Right cardiac atrium (tissue), 5 donors: ENCODE measurements at places on chromosomes 3 and 15. TPM values are rescaled to one million over a fixed set of nuclear protein-coding genes. Genes with fewer than 3 reads are reported as not detected.

DNA sequence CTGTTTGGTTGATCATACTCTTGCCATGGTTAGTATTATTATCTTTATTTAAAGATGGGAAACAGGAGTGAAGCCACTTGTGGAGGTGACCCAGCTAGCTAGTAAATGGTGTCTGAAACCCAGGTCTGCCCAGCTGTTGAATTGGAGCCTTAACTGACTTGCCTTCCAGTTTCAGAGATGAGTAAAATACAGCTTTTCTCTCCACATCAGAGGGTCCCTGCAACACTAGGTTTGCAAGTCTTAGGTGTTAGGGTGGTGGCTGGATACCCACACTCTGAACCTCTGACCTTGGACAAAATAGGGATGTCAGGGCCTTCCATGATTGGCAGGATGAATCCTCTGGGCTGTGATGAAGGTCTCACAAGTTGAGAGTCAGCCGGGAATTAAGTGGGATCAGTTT lies 4.1 kb downstream of the FLNB start:
- no peak for DNase-seq

The XCR1 gene
- total RNA-seq, result not detected

DNA sequence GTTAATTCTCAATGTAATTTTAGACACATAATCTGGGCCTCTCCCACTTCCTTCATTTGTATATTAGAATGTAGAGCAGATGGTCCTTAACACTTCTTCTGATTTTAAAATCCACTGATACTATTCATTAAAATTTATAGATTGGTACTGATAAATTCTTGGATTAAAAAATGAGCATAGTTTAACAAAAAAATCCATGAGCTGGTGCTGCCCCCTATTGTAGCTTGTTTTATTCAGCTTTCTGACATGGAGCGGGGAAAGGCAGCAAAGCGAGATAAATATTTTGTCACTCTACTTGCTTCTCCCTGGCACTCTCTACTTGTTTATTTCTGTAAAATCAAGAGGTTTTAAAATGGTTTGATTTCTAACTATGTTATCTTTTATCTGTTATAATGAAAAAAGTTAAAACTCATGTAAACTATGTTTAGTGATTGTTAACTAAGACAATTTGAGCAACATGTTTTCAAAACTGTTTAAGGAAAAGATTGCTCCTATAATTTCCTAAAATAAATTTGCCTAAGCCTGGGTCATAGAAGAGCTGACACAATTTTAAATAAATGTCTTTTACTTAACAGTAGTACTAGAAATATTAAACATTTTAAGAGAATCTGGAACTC lies 26.5 kb upstream of the PLOD2 start:
- no peak for DNase-seq

The MFN1 gene
- 65.1 TPM for total RNA-seq

- DNase-seq, result no peak
Measured at GRCh38 chr3:28286595-28286994, 45.2 kb downstream of the CMC1 start.

- no peak for DNase-seq
Measured at GRCh38 chr15:100703032-100703578, 100.7 kb downstream of the ASB7 start.

GRCh38 chr3:137150825-137151224 lies 193.0 kb downstream of the IL20RB start:
- DNase-seq, result no peak

GRCh38 chr15:70597056-70597603 lies 166.2 kb downstream of the UACA start:
- DNase-seq, result no peak

- no peak for DNase-seq
Measured at GRCh38 chr3:82636177-82636576, 874.7 kb upstream of the GBE1 start.

DNA sequence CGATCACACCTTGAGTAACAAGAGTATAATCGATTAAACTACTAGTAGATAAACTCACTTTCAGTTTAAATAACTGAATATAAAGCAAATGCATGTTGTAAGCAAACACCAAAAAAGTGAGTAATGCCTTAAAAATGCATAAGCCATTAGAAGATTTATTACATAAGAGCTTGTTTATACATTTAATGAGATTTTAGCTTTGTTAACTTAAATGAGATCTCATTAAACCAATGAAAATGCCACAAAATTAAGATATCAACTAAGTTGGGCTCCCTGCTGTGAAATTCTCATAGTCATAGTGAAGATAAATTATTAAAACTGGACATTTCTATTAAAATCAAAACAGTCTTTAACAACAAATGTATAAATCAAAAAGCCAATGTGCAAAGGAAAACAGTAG lies 701.2 kb downstream of the NLGN1 start:
- DNase-seq, result no peak

- no peak for DNase-seq
Measured at GRCh38 chr3:52291508-52292181, 4.0 kb downstream of the GLYCTK start.

- DNase-seq, result peak; percentile 83
Measured at GRCh38 chr15:61186905-61187741, 42.0 kb downstream of the RORA start.

The CLDN18 gene
- not detected for total RNA-seq
